ENCODE measurements at places on chromosomes 11 and 22. TPM values are rescaled to one million over a fixed set of nuclear protein-coding genes. Genes with fewer than 3 reads are reported as not detected.

PHF21B gene
- polyA plus RNA-seq, result 0.28 TPM

UPK3A gene
- not detected for polyA plus RNA-seq

MEN1 gene
- polyA plus RNA-seq, result 22.3 TPM

KREMEN1 gene
- polyA plus RNA-seq, result 107 TPM

UQCR10 gene
- 116 TPM for polyA plus RNA-seq

MARK2 gene
- 19.8 TPM for polyA plus RNA-seq

POTEH gene
- polyA plus RNA-seq, result not detected

DNA sequence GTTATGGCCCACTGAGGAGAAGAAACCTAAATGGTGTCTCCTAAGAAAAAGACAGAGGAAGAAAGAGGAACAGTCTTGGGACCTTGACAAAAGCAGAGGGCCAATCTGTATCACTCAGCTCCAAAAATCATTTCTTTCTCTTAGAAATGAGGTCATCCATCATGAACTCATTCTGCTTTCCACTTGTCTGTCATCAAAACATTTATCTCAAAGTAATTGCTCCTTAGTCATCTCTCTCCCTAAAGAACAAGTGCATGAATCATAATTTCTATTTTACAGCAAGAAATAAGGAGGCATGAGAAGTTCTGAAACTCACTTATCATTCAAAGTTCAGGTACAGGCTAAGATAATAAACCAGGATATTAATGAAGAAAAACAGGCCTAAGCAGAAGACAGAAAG lies 375.6 kb downstream of the KCNA4 start:
- DNase-seq, result no peak

DNA sequence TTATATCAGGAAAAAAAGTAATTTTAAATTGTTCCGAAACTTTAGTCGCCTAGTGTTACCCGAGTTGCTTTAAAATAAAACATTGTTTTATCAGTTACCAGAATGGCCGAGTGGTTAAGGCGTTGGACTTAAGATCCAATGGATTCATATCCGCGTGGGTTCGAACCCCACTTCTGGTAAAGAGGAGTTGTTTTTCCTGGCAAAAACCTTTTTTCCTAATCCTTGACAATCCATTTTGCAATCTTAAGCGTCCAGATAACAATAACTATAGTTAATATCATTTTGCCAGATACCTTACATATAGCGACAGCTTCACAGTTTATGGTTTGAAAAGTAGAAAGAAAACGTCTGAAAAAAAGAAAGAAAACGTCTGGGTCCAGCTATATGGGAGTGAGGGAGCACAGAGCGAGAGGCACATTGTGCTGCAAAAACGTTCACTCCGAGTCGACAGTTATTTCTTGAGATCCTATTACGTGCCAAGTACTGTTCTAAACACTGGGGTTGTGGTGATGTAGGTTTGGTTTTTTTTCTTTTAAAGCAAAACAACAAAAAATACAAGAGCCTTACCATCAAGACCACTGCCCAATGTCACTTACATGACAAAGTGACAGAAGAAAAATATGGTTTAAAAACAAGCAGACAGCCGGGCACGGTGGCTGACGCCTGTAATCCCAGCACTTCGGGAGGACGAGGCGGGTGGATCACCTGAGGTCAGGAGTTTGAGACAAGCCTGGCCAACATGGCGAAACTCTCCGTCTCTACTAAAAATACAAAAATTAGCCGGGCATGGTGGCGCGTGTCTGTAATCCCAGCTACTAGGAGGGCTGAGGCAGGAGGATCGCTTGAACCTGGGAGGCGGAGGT lies 40.6 kb downstream of the OR4D9 start:
- peak; percentile 68 for DNase-seq

DNA sequence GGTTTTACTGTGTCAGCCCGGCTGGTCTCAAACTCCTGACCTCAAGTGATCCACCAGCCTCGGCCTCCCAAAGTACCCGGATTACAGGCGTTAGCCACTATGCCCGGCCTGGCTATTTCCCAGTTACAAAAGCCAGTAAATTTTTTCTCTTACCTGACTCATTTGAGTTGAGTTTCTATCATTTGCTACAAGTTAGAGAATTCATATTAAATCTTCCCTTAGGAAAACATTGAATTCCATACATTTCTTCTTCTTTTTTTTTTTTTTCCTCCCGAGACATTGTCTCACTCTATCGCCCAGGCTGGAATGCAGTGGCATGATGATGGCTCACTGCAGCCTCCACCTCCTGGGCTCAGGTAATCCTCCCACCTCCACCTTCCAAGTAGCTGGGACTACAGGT lies 26.0 kb downstream of the CHEK2 start:
- no peak for DNase-seq

DNA sequence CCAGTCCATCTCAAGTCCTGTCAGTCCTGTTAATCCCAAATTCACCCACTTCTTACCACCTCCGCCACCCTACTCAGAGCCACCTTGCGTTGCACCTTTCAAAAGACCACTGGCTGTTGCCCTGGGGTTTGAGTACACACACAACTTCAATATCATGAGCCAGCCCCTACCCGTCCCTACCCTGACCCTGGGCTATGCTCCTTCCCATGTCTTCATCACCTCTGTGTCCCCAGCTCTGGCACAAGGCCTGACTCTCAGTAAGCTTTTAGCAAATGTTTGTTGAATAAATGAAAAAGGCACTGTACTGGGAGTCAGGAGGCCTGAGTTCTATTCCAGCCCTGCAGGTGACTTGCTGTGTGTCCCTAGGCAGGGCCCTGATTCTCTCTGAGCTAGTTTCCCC lies 26.5 kb downstream of the OTOG start:
- no peak for DNase-seq

DNA sequence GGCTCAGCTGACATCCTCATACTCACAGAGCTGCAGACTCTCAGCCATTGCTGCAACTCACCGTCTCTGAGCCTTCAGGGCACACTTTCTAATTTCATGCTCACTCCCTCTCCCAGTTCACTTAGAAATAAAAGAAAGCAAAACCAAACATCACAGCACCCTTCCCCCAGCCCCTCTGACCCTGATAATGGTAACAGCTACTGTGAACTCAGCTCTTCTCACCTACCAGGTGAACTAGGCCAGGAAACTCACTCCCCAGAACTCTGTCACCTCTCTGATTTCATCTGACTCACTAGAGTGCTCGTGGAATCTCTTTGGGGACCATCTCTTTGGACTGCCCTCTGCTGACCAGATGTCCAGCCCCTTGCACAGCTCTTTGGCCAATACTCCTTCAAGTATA lies 14.5 kb upstream of the PARVA start:
- DNase-seq, result no peak

- no peak for DNase-seq
Measured at GRCh38 chr11:122843281-122844141, 5.2 kb downstream of the CRTAM start.

- no peak for DNase-seq
Measured at GRCh38 chr22:26558248-26558895, 31.6 kb downstream of the TPST2 start.

- no peak for DNase-seq
Measured at GRCh38 chr11:69834251-69834650, 15.0 kb upstream of the FGF3 start.

GRCh38 chr22:42074132-42074811 lies at the start of gene PHETA2:
Gene PHETA2, plus strand, starts transcription at chr22:42074248. Its CDS starts 3,046 bp downstream, at chr22:42077294.
- peak; percentile 80 for DNase-seq

DNA sequence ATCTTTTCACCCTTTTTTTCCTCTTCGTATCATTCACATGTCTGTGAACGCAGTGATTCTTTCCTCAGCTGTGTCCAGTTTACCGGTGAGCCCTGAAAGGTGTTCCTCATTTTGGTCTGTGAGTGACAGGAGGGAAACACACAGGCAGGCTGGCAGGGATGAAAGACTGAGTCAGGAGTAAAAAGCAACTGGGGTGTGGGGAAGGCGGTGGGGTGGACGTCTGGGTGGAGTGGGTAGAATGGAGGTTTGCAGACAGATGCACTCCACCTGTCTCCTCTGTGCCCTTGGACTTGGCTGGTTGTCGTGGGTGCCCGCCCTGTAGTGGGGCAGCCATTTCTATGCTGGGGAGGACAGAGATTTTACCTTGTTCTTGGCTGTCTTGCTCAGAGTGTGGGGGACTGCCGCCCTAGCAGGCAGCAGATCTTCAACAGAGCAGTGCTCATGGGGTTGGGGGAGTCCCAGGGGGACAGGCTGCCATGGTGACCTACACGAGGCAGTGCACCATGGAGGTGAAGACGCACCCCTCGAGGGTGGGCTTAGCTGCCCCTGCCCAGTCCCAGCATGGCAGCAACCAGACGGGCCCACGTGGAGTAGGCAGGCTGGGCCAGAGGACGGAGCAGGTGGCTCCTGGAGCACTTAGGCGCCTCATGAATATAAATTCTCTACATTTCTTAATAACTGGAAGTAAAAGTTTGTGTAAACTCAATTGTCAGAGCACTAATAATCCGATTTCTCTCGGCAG lies 603.7 kb downstream of the TBC1D22A start:
- DNase-seq, result no peak

DNA sequence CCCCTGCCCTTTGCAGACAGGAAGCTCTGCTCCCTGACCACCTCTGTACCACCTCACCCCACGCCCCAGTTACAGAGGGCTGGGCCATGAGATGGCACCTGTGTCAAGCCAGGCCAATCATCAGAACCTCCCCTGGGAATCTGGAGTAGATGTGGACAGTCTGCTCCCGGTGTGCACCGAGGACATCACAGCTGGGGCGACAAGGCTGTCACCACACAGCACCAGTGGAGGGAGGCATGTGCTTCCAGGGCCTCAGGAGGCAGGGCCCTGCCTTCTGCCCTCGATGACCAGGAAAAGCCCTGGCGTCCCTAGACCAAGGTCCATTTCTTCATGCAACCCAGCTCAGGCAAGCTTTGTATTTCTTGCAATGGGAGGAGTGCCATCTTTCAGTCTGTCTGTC lies 309.5 kb downstream of the CTTN start:
- DNase-seq, result no peak

GRCh38 chr11:130129922-130130321 lies 29.7 kb upstream of the ST14 start:
- no peak for DNase-seq

DNA sequence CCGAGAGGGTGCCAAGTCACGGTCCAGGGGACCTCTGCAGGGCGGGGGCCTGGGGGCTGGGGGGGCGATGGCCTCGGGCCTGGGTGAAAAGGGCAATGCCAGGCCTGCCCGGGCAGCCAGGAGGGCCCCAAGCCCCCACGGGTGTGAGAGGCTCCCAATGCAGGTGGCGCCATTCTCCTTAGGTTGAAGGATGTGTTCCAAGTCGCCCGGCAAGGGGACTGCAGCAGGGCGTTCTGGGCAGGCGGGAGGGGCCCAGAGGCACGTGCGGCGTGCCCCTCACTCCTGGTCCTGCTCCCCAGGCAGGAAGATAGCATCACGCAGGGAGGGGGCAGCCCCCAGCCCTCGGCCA lies 730 bp upstream of the TNNI2 start:
- DNase-seq, result no peak

- DNase-seq, result no peak
Measured at GRCh38 chr11:75023446-75024067, 34.8 kb downstream of the NEU3 start.

- no peak for DNase-seq
Measured at GRCh38 chr11:65569164-65569972, 909 bp upstream of the ZNRD2 start.

DNA sequence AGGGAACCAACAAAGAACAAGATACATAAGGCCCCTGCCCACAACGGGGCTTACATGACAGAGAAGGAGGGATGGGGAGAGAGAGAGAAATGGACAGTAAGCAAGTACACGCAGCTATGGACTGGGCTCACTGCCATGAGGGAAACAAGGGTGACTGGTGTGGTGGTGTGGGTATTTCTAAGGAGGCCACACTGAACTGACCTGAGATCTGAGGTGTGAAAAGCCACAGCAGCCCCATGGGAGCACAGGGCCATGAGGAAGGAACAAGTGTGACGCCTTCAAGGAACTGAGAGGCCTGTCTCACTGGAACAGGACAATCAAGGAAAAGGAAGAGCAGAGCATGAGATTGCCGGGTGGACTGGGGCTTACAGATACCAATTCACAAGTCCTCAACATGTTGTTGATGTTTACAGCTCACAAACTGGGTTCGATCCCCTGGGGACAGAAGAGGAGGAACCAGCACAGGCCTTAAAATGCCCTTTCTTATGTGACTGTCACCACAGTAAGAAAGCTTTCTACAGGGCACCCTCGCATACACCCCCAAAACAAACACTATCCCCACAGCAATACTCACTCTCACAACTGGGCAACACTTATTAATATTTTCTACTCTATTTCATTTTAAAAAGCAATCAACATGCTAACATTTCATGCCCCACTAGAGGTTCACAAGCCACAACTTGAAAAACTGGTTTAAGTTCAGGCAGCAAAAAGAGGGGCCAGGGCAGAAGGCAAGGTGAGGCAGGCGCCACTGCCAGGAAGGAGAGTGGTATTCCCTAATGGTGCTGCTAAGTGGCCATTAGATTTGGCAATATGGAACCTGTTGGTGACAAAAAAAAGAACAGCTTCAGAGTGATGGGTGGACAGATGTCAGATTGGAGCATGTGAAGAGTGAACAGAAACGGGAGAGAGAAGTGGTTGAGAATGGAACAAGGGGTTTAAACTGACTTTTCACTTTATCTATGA lies 39.1 kb downstream of the TCIRG1 start:
- no peak for DNase-seq

DNA sequence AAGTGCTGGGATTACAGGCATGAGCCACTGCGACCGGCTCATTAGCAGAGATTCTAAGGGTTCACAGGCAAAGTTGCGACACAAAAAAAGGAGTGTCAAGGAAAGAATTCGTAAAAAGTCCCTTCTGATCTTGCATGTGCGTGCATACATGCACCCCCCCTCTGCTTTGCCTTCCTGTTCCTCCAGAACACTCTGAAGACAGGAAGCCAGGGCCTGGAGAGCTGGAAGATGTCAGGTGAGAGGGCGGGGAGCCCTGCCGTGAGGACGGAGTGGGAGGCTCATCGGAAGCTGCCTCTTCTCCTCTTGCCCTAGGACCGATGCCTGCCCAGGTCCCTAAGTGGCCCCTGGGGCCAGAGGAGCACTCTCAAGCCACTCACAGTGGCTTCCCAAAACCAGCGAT lies 89.1 kb downstream of the LARGE1 start:
- DNase-seq, result no peak

All from hindlimb muscle (tissue), 1 donor.